ENCODE measurements at places on chromosomes 2 and 18.

DNA sequence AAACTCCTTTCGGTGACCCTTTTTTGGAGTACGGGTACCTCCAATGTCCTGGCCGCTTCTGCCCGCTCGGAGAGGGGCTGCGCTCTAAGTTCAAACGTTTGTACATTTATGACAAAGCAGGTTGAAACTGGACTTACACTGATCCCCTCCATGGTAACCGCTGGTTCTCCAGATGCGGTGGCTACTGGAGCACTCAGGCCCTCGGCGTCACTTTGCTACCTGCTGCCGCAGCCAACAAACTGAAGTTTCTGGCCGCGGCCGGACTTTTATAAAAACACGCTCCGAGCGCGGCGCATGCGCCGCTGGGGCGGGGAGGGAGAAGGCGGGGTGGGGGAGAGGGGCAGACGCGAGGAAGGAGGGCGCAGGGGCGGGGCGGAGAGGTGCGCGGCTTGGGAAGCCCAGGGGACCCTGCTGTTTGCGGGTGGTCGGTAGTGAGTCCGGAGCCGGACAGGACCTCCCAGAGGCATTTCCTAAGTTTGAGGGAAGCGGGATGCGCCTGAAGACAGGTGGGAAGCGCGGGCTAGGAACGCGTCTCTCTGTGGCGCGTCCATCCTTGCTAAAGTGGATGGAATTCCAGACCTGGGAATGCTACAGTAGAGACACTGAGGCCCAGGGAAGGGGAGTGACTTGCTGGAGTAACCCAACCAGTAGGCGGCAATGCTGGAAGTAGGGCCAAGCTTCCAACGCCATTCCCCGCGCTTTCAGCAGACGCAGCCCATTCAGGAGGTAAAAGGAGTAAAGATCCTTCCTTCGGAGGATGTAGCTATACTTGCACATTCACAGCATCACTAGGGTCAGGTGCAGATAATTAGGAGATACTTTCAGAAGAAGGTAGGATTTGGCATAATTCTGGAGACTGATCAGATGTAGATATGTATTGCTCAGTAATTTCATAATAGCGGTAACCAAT, at the start of gene CXCR4:
Gene CXCR4, minus strand, starts transcription at position 241 of the 910 bp plus-strand sequence. Its CDS starts 89 bp downstream, at position 152.
- DNase-seq = peak; percentile 91

DNA sequence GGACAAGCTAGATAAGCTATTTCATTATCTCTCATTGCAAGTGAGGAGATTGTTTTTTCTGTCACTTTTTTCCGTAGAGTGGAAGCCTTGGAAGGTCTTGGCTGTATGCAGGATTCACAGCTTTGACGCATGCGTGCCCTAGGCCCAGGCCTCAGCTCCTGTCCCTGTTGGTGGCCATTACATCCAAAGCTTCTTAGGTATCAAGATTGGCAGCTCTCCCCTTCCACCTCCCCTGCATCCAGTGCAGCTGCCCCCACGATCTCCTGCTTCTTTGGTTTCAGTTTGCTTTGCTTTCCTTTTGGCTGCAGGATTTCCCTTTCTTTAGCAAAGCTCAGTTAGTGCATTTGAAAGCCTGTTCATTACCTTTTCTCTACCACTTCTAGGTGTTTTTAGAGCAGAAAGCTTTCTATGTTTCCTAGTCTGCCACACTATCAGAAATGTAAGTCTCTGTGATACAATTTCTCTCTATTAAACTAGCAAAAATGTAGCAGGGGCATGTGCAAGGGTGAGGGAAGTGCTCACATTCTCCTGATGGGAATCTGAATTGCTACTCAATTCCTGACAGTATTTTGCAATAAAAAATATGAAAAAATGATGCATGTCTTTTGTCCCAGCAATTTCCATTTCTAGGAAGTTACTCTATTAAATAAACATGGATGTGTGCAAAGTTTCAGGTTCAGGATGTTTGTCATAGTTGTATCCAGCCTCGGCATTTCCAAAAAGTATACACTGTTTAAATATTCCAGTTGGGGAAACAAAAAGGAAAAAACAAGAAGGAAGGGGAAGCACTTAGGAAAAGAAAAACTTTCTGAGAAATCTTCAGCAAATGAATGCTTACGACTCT, 91.2 kb downstream of the LIPG start:
- DNase-seq = no peak

- DNase-seq = peak; percentile 51
These were observed 63.8 kb downstream of the RTP5 start for GRCh38 chr2:241933179-241933911.

- DNase-seq = no peak
These were observed 129.0 kb downstream of the GPD2 start for GRCh38 chr2:156565066-156565710.

- no peak for DNase-seq
These were observed 28.2 kb upstream of the AMMECR1L start for GRCh38 chr2:127913808-127914457.

DNA sequence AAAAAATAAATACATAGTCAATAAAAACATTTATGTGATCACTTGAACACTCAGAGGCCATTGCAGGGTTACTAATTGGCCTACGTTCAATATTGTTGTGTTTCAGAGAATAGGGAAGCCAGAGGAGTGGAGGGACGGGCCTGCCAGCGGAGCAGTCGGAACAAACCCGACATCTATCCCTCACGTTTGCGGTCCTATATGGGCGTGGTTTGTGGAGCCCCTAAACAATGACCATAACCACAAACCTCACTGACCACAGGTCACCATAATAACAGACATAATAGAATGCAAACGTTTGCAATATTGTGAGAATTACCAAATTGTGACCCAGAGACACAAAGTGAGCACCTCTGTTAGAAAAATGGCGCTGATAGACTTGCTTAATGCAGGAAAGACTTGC, 19.5 kb upstream of the ZNF516 start:
- DNase-seq = no peak

DNA sequence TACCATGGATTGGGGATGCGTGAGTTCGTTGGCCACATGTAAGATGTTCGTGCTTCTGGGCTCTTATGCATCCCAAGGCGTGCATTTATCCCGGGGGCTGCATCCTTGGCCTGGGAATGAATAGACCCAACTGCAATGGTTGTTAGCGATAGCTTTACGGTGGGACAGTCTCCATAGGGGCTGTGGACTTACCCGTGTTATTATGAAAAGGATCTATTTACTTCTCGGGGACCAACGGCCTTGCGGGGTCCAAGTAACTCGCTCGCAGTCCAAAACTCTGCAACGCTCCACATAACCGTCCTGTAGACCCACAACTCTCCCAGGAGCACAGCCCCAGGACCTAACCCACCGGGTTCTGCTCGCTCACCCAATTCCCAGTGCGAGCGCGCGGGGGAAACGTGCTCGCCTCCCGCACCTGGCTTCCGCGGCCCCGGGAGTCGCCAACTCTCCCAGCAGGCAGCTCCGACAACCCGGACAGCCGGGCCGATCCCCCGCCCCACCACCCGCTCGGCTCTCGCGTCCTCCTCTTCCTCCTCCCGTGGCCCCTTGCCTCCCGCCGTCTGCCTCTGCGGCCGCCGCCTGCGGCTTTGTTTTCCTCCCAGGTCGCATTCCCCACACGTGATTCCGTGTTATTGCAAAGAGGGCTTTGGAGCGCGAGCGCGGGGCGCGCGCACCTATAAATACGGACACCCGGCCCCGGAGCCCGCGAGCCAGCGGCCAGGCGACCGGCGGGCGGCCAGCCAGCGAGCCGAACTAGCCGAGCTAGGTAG, at the start of gene CABLES1:
Gene CABLES1, plus strand, starts transcription at position 706 of the 770 bp plus-strand sequence. CDS start 278 bp downstream, outside the sequence.
- peak; percentile 47 for DNase-seq

DNA sequence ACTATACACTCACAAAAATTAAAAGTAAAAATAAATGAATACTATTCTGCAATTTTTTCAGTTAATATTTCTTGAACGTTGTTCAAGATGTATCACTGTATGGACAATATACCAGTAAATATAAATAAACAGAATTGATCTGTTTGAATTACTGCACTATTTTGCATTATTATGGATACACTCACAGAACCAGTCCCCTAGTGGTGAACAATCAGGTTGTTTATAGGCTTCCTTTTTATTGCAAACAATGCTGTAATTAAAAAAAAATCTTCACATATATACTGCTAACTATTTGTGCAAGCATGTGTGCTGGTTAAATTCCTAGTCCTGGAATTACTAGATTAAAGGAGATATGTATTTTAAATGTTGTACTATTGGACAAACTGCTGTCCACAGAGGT, 306.0 kb downstream of the FBXO15 start:
- no peak for DNase-seq

DNA sequence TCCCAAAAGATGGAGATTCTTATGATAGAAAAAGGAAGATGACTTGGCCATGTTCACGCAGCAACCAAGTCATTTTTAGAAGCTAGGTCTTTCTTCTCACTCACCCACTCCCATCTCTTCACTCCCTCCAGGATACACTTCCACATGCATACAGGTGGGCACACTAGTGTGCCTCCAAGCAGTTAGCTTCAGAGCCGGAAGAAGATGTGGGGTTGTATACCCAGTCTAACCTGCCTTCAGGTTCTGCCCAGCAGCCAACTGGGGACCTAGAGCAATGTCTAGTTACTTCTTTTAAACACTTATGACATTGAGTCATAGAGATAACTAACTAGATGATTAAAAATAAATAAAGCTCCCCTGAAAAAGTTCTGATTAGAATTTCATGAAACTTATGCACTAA, 21.8 kb upstream of the TANK start:
- peak; percentile 60 for DNase-seq

DNA sequence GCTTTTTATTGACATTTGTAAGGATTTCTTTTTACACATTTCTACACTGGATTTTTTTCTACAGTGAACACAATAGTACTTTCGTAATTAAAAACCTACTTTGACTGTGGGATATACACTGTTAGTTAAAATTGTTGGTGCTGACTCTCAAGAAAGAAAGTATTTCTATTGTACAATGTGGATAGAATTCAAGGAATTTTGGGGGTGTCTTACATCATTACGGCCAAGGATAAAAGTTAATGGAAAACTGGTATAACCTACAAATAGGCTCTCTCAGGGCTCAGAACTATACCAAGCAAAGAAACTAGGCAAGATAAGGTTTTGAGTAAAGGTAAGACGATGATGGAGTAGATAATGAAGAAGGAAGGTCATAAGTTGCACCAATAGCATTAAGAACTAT, 198.4 kb upstream of the PARD3B start:
- DNase-seq = no peak

DNA sequence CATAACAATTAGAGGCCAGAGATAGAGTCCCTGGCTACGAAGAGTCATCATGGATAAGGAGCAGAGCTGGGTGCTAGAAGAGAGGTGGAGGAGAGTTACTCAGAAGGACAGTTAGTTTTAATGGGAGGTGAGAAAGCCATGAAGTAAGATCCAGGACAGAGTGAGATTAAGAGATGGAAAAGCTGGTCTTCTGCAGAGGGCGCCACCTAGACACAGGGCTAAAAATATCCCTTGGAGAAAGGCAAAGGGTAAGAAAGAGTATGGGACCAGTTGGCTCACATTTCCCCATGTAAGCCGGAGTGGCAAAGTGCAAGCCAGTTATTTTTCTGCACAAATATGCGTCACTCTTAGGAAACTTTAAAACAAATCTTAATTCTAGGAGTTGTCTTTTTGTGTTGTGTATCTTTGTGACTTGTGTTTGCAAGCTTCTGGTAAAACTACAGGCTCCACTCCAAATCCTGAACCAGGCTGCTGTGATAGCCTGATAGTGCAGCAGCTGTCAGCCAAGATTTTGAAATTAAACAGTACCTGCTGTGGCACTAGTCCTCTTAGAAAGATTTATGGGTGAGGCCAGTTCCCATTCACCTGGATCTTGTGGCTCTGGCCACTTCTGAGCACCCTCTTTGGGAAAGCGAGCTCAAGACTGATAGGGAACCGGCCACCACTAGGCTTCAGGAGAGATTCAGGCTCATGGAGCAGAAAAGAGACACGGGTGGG, 204.2 kb downstream of the TPGS2 start:
- no peak for DNase-seq

DNA sequence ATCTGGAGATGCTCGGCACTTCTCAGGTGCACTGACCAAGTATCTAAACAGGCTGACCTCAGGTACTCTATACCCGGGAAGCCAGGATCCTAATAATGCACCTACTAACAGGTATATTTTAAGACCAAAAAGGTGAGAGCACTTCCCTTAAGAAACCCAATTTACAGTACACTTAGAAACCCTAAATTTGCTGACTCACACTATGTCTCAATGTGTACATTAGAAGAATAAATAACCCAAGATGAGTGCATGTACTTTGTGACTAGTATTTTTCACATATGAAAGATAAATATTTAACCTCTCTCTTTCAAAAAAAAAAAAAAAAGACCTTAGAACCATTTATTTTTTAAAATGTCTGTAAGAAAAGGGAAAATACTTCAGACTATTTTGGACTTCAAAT, 118.8 kb downstream of the ZNF516 start:
- DNase-seq = no peak

DNA sequence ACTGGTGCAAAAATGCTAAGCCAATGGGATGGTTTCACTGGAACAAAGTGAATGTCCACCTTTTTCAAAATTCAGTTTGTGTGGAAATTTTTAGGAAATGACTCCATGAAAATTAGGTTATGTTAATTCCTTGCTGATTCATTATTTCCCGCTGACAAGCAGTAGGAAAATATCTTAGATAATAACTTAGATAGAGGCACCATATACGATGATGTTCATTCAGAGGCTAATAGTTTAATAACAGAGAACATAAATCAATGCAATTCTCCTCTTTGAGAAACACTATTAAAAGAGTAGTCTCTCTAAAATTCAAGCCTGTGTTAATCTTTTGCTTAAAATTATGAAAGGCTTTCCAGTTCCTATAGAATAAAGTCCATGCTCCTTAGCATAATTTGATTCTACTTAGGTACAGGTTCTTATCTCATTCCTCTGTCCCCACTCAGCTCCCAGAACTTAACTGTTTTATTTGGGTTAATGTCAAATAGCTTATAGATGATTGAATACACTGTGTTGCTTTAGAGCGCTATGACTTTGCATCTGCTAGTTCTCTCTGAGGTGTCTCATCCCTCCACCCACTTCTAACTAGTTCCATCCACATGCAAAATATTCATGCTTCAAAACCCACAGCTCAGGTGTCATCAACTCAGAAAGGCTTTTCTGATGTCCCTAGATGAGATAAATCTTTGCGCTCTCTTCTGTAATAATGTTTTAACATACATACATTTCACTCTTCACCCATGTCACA, 503.6 kb downstream of the ERBB4 start:
- no peak for DNase-seq

DNA sequence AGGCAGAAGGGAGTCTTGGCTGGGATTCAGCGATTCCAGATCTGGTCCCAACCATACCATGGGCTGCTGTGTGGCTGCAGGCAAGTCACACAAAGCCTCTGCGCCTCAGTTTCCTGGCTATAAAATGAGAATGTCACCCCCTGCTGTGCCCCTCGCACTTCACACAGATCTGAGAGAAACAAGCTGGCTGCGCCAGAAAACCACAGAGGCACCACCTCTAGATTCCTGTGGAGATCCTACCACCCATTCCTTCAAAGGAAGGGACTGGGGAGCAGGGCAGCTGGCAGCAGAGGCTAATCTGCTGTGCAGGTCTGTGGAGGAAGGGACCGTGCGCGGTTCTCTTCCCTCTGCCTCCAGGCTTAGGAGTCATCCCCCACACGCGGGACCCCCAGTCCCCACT, 19.8 kb downstream of the NEURL3 start:
- DNase-seq = no peak

- no peak for DNase-seq
These were observed 161.6 kb downstream of the RDH14 start for GRCh38 chr2:18398833-18399232.

GRCh38 chr2:104849618-104850141, 4.2 kb upstream of the POU3F3 start:
- peak; percentile 72 for DNase-seq
